ENCODE measurements at places on chromosomes 2 and 18.

DNA sequence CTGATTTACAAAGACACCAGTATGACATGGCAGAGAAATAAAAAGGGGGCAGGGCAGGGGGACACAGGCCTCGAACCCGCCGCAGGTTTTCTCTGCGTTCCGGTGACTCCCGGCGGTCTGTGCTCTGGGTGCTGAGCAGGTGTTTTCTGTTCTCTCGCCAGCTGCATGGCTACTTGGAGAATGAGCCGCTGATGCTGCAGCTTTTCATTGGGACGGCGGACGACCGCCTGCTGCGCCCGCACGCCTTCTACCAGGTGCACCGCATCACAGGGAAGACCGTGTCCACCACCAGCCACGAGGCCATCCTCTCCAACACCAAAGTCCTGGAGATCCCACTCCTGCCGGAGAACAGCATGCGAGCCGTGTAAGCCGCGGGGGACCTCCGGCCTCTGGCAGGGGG is 52.9 kb downstream of the NFATC1 start:
- no peak for DNase-seq

- DNase-seq, result no peak
Measured at GRCh38 chr18:50405582-50406271, 30.9 kb downstream of the SKA1 start.

GRCh38 chr2:216925636-216926366 is 65.9 kb upstream of the TNP1 start:
- DNase-seq, result no peak

DNA sequence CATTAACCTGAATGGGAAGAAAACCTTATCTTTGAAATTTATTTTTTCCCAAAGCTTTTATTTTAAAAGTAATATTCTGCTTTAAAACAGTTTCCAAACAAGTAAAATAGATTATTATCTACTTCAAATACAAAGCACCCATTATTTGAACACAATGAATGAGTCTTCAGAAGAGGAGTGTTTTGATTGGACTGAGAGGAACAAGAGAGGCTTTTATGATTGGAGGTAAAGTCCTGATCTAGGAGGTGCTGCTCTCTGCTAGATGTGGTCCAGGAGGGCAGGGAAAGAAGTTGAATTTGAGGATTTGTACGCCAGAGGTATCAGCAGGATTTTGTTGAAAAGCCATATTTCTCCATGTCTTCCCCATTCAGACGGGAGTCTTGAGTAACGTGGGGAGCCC is 900.7 kb downstream of the SOCS6 start:
- DNase-seq, result no peak

DNA sequence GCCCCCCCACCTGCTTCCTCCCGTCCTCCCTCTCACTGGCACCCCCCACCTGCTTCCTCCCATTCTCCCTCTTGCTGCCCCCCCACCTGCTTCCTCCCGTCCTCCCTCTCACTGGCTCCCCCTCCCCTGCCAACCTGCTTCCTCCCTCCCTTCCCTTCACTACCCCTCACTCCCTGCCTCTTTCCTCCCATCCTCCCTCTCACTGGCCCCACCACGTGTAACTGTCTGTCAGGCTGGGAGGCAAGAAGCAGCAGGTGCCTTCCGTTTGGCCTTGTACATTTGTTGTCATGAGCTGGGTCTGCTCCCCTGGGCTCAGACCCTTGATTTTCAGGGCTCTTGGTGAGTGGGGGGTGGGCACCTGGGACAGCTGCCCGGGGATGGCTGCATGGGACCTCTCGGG is 19.1 kb downstream of the RTP5 start:
- DNase-seq, result no peak

GRCh38 chr2:35548171-35548570 is 807.4 kb upstream of the CRIM1 start:
- DNase-seq, result peak; percentile 8

GRCh38 chr2:157780211-157780610 is 95.9 kb downstream of the ACVR1 start:
- DNase-seq, result no peak

GRCh38 chr2:20235655-20236305 is 10.8 kb upstream of the SDC1 start:
- DNase-seq, result no peak

GRCh38 chr2:237446338-237446665 is 32.3 kb upstream of the COL6A3 start:
- no peak for DNase-seq

- DNase-seq, result no peak
Measured at GRCh38 chr18:65568866-65569265, 181.9 kb upstream of the CDH7 start.
